Left colon (tissue), 2 donors: ENCODE measurements at places on chromosomes 11 and 22. TPM values are rescaled to one million over a fixed set of nuclear protein-coding genes. Genes with fewer than 3 reads are reported as not detected.

DNA sequence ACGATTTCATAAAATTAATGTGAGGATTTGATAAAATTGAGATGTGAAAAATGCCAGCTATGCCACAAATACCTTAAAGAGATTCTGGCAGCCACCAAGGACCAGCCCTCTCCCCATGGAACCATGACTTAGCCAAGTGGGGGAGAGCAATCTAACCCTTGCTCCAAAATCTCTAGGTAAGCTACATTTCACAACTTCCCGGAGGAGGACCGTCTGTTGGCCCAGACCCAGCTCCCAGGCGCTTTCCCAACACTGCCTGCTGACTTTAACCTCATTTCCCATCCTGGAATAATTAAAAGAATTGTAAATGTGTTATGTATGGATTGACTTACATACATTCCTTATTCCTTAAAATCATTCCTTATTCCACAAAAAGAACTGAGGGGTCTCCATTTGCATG lies 47.5 kb upstream of the TENM4 start:
- no peak for DNase-seq

- no peak for DNase-seq
Observed at GRCh38 chr11:124193221-124194010, 10.3 kb downstream of the OR10D3 start.

GRCh38 chr22:44089717-44090570 lies 65.8 kb downstream of the PARVB start:
- no peak for DNase-seq

DNA sequence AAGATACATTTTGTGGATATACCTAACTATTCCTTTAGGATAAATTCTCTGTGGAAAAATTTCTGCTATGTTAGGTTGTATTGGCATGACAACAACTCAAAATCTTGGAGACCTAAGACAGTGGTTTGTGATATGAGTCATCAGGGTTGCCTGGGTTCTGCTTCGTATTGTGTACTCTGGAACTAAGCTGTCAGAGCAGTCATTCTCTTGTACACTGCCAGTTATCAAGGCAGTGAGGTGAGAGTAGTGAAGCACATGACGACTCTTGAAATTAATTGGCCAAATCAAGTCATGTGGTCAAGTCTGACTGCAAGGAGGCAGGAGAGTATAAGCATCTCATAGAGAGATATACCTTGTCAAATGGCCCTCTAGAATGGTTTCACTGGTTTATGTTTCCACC lies 104.4 kb downstream of the FANCF start:
- DNase-seq, result no peak

DNA sequence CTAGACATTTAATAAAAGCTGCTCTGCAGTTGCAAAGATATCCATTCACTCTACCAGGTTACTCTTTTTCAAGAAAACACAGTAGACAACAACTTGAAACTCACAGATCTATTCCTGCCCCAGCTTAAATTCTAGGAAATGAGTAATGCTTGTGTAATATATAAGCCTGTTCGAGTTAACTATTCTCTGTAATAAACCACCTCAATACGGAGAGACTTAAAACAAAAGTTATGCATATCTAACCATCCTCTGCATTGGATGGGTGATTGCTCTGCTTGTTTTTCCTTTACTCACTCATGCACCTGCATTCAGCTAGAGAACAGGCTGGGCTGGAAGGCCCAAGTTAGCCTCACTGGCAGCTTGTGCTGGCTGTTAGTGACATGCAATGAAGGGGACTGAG lies 13.3 kb downstream of the LRRC4C start:
- DNase-seq, result no peak

The RAB39A gene
- total RNA-seq, result 0.31 TPM

The STT3A gene
- 118 TPM for total RNA-seq

The KCNJ1 gene
- not detected for total RNA-seq
